ENCODE measurements at places on chromosomes 3 and 15. TPM values are rescaled to one million over a fixed set of nuclear protein-coding genes. Genes with fewer than 3 reads are reported as not detected.

DNA sequence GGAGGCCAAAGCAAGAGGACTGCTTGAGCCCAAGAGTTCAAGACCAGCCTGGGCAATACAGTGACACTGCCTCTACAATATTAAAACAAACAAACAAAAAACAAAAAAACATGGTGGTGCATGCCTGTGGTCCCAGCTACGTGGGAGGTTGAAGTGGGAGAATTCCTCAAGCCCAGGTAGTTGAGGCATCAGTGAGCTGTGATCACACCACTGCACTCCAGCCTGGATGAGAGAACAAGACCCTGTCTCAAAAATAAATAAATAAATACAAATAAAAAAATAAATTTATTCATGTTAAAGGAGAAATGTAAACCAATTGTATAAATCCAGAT lies 200.6 kb downstream of the BCHE start:
- no peak for DNase-seq

DNA sequence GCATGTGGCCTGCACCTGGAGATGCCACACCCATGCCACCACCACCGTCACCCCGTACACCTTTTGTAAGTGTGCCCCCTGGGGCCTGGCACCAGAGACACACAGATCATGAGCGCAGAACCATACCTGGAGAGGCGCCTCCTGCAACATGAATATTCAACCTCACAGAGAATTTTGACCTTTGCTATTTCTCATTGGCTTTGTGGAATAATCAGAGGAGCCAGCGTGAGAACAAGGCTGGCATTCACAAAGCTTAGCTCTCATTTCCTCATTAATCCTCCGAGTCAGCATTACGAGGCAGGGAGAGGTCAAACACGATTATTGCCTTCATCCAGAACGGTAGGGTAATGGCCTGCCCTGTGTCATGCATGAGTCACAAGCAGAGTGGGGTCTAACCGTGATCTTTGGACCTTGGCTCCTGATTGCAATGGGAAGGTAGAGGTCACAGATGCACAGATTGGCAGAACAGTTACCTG lies 73.0 kb upstream of the POMGNT2 start:
- DNase-seq, result no peak

DNA sequence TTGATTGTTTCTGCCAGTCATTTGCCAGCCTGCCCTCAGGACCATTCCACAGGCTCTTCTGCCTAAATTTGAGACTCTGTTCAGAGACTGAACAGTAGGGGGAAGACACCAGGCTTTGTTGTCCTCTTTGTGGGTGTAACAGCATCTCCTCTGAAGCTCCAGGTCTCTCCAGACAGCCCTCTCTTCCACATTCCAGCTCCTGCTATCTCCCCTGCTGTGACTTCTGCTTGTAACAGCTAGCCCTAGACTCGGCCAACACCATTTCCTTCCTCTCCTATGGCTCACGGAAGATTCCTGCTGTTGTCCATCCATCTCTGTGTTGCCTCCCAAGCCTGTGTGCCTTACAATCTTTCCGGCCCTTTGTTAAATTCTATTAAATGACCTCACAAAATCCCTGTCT lies 40.2 kb downstream of the SUCLG2 start:
- DNase-seq, result no peak

Gene PGBD4
- 1.8 TPM for total RNA-seq

Measured in osteoblast (primary cell).